ENCODE measurements at places on chromosomes 1 and 21.
A peak's percentile ranks its signal among the peaks of the same experiment; 100 is the strongest.

GRCh38 chr1:236619398-236619797 is 15.1 kb upstream of the HEATR1 start:
- DNase-seq: no peak

- peak; percentile 64 for DNase-seq
Observed at GRCh38 chr1:1213345-1214265, at the start of gene TNFRSF4. Gene TNFRSF4, minus strand, starts transcription at chr1:1214153. Its CDS starts 26 bp downstream, at chr1:1214127.

GRCh38 chr1:211493876-211494653 is 2.1 kb upstream of the RD3 start:
- no peak for DNase-seq

DNA sequence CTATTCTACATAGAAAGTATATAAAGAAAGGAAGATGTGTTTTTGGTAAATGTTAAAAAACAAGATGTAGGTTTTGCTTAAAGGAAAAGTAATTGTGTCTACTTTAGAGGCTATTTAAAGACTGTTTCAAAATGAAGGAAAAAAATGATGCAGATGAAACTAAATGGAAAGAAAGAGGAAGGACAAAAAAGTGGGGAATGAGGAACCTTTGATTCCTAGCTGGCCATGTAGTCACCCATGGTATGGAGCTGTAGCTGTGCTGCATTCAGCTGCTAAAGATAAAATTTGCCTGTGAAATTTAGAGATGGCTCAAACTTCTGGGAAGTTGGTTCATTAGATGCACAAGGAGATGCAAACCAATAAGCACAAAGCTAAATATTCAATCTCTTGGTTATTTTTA is 86.8 kb upstream of the SERBP1 start:
- no peak for DNase-seq

- DNase-seq: peak; percentile 90
Observed at GRCh38 chr1:39954870-39955546, at the start of gene MFSD2A. Gene MFSD2A, plus strand, starts transcription at chr1:39955145. Its CDS starts 148 bp downstream, at chr1:39955293.

GRCh38 chr1:30343562-30343961 is 379.8 kb downstream of the MATN1 start:
- DNase-seq: no peak

- no peak for DNase-seq
Observed at GRCh38 chr1:156726549-156727226, 1.6 kb upstream of the METTL25B start.

- DNase-seq: no peak
Observed at GRCh38 chr21:35195232-35195631, 146.1 kb upstream of the RUNX1 start.

- DNase-seq: no peak
Observed at GRCh38 chr1:22553991-22554522, 9.2 kb upstream of the EPHA8 start.

DNA sequence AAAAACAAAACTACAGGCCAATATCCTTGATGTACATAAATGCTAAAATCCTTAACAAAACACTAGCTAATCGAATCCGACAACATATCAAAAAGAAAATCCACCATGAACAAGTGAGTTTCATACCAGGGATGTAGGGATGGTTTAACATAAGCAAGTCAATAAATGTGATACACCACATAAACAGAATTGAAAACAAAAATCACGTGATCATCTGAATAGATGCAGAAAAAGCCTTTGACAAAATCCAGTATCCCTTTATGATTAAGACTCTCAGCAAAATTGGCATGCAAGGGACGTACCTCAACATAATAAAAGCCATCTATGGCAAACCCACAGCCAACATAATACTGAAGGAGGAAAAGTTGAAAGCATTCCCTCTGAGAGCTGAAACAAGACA is 466.1 kb downstream of the BRINP3 start:
- no peak for DNase-seq

DNA sequence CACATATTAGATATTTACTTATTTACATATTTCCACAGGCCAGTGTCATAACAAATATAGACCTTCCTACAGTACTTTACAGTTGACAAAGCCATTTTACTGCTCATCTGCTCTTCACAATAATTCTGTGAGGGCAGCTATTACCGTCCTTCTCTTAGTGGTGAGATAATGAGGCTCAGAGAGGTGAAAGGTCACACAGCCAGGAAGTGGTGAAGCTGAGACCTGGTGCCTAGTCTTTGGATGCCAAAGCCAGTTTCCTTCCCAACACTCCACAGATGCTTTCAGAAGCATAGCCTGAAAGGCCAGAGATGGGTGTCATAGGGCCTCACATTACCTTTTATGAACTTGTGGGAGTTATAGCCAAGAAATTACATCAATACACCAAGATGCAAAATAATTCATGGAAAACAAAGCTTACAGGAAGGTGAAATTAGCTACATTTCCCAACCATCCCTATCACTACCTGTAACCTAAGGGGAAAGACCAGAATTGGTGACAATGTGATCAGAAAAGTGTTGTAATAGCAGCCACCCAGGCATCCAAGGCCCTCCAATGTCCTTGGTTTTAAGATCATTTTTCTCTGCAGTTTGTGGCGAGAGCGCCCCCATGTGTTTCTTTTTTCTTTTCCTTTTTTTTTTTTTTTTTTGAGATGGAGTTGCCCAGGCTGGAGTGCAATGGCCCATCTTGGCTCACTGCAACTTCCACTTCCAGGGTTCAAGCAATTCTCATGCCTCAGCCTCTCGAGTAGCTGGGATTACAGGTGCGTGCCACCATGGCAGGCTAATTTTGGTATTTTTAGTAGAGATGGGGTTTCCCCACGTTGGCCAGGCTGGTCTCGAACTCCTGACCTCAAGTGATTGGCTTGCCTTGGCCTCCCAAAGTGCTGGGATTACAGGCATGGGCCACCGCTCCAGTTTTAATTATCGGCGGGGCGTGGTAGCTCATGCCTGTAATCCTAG is 26.5 kb upstream of the RPL11 start:
- DNase-seq: no peak

DNA sequence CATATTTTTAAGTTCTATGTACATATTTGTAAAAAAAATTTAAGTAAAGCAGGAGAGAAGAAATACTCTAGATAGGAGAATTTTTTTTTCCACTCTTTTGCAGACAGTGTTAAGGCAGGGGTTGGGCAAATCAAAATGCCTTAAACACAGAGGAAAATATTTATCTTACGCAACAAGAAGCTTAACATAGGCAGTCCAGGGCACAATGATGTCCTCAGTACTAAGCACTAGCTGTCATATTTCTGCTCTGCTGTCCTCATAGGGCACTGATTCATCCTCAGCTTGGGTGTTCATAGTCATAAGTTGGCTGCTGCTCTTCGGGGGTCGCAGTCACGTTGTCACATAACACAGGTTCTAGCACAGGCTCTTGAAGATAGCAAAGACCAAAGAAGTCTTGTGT is 247.4 kb downstream of the PTBP2 start:
- DNase-seq: no peak

GRCh38 chr1:183593356-183593755 is 3.1 kb upstream of the NCF2 start:
- no peak for DNase-seq

GRCh38 chr21:33026443-33026858 is 716 bp downstream of the OLIG2 start:
- no peak for DNase-seq

GRCh38 chr1:171801487-171801891 is 20.0 kb downstream of the METTL13 start:
- DNase-seq: no peak

DNA sequence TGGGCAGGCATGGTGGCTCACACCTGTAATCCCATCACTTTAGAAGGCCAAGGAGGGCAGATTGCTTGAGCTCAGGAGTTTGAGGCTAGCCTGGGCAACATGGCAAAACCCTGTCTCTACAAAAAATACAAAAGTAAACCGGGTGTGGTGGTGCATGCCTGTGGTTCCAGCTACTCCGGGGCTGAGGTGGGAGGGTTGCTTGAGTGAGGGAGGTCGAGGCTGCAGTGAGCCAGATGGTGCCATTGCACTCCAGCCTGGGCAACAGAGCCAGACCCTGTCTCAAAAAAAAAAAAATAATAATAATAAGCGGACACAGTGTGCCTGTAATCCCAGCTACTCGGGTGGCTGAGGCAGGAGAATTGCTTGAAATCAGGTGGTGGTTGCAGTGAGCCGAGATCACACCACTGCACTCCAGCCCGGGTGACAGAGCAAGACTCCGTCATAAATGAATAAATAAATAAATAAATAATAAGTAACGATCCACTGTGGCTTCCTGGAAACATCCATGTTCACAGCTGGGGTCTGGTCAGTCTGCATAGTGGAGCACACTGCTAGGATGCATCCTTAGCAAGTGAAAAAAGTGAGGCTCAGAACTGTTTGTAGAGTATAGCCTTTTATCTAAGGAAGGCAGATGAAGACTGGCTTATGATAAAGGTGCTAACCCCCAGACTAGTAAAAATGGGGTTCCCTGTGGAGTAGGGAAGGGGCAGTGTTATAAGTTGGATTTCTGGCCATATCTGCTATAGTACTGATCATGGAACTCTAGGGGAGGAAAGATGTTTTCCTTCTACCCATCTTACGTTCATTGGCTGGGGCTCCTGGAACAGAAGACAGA is 15.7 kb downstream of the PKNOX1 start:
- no peak for DNase-seq

All from stimulated activated CD4-positive, alpha-beta T cell treated with anti-CD3 and anti-CD28 coated beads, Interleukin-2, amount 100 ng/mL, for 4 hours (primary cell).